GM23248 (cell line): ENCODE measurements at places on chromosomes 7 and 10.
A peak's percentile ranks its signal among the peaks of the same experiment; 100 is the strongest.

GRCh38 chr7:45183711-45184210, 26.2 kb downstream of the RAMP3 start:
- no peak for DNase-seq

- DNase-seq, result no peak
These were observed 126.3 kb downstream of the CACNA2D1 start for GRCh38 chr7:82317257-82317721.

- no peak for DNase-seq
These were observed 12.1 kb upstream of the PRRT4 start for GRCh38 chr7:128373606-128374005.

DNA sequence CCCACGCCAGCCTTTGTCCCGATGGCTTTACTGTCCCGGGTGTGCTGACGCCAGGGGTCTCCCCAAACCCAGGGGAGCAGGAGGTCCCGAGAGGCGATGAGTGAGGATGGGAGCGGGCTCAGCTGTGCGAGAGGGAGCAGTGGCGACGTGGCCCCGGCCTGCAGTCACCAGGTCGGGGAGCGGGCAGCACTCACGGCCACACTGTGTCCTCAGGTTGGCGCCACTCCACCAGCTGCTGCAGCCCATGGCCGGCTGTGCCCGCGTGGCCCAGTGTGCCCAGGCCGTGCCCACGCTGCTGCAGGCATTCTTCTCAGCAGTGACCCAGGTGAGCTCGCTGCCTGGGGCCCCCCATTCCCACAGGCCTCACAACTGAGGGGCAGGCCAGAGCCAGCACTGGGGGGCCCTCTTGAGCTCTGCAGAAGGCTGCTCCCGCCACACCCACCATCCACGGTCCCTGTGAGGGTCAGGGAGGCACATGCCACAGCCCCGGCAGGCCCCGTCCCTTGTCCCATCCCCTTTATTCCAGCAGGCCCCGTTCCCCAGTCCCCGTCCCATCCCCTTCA, 13.3 kb downstream of the AP5Z1 start:
- no peak for DNase-seq

DNA sequence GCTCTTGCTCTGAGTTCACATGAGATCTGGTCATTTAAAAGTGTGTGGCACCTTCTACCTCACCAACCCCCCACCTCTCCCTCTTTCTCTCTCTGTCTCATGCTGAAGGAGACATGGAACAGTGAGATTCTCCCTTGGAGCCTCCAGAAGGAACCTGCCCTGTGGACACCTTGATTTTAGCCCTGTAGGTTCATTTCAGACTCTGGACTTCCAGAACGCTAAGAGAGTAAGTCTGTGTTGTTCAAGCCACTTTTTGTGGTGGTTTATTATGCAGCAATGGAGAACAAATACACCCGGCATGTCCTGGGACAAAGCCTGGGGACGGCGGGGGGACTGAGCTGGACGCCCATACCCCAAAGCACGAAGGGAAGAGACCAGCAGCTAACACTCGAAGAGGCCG, 20.7 kb upstream of the GIMAP8 start:
- no peak for DNase-seq

- no peak for DNase-seq
These were observed 131.3 kb upstream of the NPS start for GRCh38 chr10:127417686-127418401.

- DNase-seq, result no peak
These were observed 28.4 kb upstream of the NPFFR1 start for GRCh38 chr10:70312249-70312648.

DNA sequence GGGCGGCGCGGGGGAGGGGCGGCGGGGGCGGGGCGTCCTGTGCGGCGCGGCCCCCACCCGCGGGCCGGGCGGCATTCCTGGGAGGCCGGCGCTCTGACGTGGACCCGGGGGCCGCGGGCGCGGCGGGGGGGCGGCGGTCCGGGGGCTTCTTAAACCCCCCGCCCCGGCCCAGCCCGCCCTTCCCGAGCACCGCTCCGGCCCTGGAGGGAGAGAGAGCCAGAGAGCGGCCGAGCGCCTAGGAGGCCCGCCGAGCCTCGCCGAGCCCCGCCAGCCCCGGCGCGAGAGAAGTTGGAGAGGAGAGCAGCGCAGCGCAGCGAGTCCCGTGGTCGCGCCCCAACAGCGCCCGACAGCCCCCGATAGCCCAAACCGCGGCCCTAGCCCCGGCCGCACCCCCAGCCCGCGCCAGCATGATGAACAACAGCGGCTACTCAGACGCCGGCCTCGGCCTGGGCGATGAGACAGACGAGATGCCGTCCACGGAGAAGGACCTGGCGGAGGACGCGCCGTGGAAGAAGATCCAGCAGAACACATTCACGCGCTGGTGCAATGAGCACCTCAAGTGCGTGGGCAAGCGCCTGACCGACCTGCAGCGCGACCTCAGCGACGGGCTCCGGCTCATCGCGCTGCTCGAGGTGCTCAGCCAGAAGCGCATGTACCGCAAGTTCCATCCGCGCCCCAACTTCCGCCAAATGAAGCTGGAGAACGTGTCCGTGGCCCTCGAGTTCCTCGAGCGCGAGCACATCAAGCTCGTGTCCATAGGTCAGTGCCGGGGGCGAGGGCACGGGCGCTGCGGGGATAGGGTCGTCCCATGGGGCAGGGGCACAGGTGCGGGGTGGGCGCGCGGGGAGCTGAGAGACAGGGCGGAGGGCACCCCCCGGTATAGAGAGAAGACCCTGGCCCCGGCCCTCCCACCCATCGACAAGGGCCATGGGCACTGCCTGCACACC, at the start of gene FLNC:
Gene FLNC, plus strand, starts transcription at position 176 of the 947 bp plus-strand sequence. Its CDS starts 232 bp downstream, at position 408.
- peak; percentile 88 for DNase-seq

GRCh38 chr10:87054373-87055295, 34.5 kb downstream of the FAM25A start:
- DNase-seq, result peak; percentile 79

DNA sequence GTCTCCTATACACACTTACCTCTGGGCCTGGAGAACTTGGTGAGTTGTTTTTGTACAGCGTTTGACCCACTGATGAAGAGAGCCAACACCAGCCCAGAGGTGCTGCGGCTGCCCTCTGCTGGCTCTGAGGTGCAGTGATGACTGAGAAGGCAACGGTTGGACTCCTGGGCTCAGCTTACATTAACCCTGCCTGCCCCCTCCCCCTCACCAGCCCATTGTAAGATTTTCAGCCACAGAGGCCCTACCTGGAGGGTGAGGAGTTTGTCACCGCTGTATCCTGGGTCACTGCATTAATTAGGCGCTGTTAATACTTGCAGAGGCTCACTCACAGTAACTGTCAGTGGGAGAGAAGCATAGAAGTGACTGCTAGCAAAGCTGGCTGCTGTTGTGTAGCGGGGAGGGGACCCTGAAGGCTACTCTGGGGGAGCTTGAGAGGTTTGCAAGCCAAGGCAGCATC, 19.0 kb upstream of the ANKRD2 start:
- peak; percentile 85 for DNase-seq

DNA sequence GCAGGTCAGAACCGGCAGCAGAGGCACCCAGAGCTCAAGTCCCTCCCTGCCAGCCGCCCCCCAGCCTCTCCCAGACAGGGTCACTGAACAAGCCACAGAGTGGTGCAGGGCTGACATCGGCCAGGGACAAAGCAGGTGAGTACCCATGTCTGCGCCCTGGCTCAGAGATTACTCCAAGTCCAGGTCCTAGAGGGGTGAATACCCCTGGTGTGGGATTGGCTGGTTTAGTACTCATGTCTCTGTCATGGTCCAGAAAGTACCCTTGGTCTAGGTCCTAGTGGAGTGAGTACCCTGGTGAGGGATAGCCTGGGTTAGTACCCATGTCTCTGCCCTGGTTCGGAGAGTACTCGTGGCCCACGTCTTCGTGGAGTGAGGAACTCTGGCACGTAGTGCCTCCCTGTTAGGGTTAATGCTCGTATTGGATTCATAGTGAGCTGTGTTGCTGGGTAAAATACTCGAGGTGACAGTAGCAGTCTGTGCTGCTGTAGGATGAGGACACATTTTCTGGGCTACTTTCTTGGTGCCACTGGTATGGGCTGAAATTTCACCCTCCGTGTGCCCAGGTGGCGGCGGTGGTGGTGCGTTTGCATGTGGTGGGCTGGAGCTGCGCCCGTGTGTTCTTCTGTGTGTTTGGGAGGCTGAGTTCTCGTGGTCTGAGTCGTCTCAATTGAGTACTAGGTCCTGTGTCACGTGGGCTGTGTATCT, 25.5 kb upstream of the KNDC1 start:
- no peak for DNase-seq

DNA sequence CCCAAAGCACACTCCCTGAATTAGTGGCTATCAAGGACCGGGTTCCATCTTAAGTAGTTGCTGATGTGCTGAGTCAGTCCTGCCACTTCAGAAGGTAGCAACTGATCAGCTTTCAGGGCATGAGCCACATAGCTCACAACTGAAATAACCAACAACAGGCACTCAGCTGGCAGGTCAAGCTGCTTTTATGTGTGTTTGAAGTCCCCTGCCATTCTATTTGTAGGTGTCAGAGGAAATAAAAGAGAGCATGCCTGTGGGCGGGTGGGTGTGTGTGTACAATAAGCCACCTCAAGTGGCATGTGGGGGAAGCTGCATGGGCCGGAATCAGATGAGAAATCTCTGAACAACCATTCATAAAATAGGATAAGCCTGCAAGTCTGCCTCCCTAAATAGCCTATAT, 114.3 kb upstream of the YAE1 start:
- DNase-seq, result no peak
